ENCODE measurements at places on chromosomes 3 and 15. TPM values are rescaled to one million over a fixed set of nuclear protein-coding genes. Genes with fewer than 3 reads are reported as not detected.

The KLHL6 gene
- 0.03 TPM for total RNA-seq

The CCDC14 gene
- 57.7 TPM for total RNA-seq

The THPO gene
- not detected for total RNA-seq

The GOLGA8M gene
- total RNA-seq = 0.87 TPM

The CSTA gene
- total RNA-seq = not detected

GRCh38 chr15:85630311-85630710 lies 164.4 kb downstream of the KLHL25 start:
- H3K4me1 ChIP-seq = no peaks in the 10 kb centered on the region
- H3K27ac ChIP-seq = no peak overlapping the region
- DNase-seq = no peak

DNA sequence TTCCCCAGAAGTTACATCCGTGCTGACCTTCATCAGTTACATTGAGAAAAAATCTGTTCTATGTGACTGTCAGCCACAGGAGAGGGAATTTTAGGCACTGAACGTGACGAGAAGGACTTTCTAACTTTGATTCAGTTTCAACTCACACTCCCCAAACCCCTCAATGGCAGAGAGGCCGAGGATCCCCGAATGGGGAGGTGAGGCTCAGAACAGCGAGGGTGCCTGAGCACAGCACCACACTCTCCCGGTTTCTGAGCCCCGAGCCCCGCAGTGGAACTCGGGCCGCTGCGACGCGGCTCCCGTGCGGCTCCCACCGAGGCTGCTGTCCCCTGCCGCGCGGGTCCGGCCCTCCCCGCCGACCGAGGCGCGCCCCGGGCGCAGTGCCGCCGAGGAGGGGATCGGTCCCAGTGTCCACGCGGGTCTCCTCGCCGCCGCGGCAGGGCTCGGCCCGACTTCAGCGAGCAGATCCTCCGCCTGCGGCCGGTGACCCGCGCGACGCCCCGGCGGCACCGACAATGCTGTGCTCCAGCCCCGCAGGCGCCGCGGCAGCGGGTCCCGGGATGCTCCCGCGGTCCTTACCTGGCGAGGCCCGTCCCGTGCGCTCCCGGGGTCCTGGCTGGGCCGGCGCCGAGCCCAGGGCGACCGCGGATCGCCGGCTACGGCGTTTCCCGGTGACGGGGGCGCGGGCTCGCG lies 439 bp downstream of the CTXND1 start:
- no peak for DNase-seq
- H3K27ac ChIP-seq = no peak overlapping the region
- peaks cover 5% of the 10 kb centered on the region for H3K4me1 ChIP-seq

DNA sequence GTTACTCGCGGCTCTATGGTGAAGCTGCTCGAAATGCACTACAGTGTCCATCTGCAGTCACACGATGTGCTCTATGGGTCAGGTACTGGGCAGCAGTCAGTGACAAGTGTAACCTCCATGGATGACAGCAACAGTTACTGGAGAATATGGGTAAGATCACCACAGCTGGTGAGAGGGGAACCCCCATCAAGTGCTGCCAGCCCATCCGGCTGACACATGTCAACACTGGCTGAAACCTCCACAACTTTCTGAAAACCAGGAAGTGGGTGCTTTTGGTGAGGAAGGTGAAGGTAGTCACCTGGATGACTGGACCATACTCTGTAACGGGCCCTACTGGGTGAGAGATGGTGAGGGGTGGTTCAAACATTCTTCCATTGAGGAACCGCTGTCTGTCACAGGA lies 87.4 kb upstream of the C15orf39 start:
- H3K27ac ChIP-seq = no peak overlapping the region
- DNase-seq = no peak
- H3K4me1 ChIP-seq = no peaks in the 10 kb centered on the region
- no peak overlapping the region for H3K4me3 ChIP-seq
- no peaks in the 10 kb centered on the region for H3K36me3 ChIP-seq
- no peaks in the 10 kb centered on the region for H3K27me3 ChIP-seq

DNA sequence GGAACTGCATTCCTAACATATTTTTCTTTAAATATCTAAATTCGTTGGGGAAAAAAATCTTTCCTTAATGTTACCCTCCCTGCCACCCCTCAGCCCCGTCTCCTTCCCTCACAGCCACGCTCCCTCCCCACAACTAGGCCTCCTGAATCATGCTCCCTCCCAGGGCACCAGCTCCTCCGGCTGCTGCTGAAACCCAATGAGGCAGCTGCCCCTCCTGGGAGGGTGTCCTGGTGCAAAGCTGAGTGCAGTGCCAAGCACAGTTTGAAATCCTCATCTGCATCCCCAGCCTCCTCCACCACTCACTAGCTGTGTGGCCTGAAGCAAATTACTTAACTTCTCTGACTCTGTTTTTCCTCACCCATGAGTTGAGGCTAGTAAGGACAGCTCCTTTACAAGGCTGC lies 2.7 kb upstream of the NR2E3 start:
- no peak for DNase-seq
- no peaks in the 10 kb centered on the region for H3K36me3 ChIP-seq
- H3K4me3 ChIP-seq = no peak overlapping the region
- H3K4me1 ChIP-seq = peaks cover 18% of the 10 kb centered on the region
- H3K27ac ChIP-seq = no peak overlapping the region

DNA sequence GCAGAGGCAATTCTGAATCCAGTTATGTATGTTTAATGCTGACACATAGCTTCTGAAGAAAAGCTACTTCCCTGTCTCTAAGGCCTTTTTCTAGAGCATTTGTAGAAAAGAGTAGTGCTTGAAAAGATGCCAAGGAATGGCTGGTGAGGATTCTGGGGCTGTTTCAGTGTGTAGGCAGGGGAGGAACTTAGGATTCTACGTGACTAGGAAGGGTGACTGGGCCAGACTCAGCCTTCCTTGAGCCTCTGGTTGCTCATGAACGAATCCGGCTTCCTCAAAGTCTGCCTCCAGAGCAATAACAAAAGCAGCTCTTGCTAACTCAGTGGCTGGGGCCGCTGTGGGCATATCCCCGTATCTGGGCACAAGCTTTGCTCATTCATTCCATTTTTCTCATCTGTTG lies 104.8 kb upstream of the WNT5A start:
- no peak for DNase-seq
- no peak overlapping the region for H3K27ac ChIP-seq
- no peak overlapping the region for H3K4me3 ChIP-seq
- H3K27me3 ChIP-seq = no peaks in the 10 kb centered on the region
- H3K36me3 ChIP-seq = no peaks in the 10 kb centered on the region

DNA sequence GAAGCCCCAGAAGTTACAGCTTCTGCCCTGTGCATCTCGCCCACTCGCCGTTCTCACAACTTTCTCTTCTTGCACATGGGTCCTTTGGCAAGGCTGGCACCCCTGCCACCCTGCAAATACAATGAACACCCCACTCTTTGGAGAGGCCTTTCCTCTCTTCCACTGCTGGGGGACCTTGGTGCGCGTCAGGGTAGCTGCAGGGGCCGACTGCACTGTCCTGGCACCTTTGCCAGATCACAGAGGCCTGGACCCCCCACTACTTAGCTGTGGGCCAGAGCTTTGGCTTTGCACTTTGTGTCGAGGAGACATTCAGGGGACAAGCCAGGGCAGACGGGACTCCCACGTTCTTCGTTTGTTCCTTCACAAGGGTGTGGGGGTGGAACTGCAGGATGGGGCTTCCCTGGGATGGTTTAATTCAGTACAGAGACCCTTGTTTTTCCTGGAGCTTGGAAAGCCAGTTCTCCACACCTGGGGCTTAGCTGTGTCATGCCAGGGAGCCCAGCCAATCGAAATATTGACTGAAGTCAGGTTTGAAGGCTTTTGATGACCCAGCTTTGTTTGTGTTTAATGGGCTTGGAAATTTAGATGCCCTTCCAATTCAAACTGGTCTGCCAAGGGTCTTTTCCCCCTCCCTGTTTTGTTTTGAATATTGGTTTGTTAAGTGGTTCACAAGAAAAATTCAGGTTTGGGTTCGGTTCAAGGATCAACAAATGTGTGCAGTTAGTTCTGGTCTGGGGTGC lies 256.1 kb upstream of the TLE3 start:
- no peak overlapping the region for H3K27ac ChIP-seq
- no peaks in the 10 kb centered on the region for H3K27me3 ChIP-seq
- H3K36me3 ChIP-seq = no peaks in the 10 kb centered on the region
- no peak overlapping the region for H3K4me3 ChIP-seq
- peaks cover 9% of the 10 kb centered on the region for H3K4me1 ChIP-seq

GRCh38 chr3:164024786-164025185 lies 1053.5 kb downstream of the SI start:
- H3K36me3 ChIP-seq = no peaks in the 10 kb centered on the region
- no peaks in the 10 kb centered on the region for H3K4me1 ChIP-seq
- H3K27ac ChIP-seq = no peak overlapping the region
- DNase-seq = no peak

GRCh38 chr3:143885780-143886427 lies 37.6 kb upstream of the SLC9A9 start:
- no peaks in the 10 kb centered on the region for H3K4me1 ChIP-seq
- H3K4me3 ChIP-seq = no peak overlapping the region
- no peaks in the 10 kb centered on the region for H3K36me3 ChIP-seq
- H3K27ac ChIP-seq = no peak overlapping the region
- peaks cover 2% of the 10 kb centered on the region for H3K27me3 ChIP-seq

All from Panc1 (cell line).